Stimulated activated CD8-positive, alpha-beta memory T cell treated with anti-CD3 and anti-CD28 coated beads, Interleukin-4, amount 100 ng/mL, for 4 hours (primary cell): ENCODE measurements at places on chromosomes 2 and 18.

GRCh38 chr2:513981-514706 lies 163.1 kb downstream of the TMEM18 start:
- no peak for DNase-seq

- DNase-seq, result no peak
These were observed 57.0 kb upstream of the KCNG2 start for GRCh38 chr18:79740521-79741361.

DNA sequence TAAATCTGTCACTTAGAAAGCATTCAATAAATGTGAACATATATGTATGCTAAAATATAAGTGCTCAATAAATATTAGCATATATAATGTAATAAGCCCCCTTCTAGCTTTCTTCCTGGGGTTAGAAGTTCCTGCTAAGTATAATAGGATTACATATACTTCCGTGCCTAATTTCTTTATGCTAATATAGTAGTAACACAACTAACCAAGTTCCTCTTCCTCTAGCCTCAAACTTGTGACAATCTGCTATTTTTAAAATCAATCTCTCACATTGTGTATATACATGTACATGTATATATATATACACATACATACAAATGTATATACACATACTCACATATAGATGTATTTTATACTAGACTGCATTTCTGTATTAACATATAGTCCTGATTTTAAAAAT lies 32.2 kb downstream of the TLK1 start:
- no peak for DNase-seq

DNA sequence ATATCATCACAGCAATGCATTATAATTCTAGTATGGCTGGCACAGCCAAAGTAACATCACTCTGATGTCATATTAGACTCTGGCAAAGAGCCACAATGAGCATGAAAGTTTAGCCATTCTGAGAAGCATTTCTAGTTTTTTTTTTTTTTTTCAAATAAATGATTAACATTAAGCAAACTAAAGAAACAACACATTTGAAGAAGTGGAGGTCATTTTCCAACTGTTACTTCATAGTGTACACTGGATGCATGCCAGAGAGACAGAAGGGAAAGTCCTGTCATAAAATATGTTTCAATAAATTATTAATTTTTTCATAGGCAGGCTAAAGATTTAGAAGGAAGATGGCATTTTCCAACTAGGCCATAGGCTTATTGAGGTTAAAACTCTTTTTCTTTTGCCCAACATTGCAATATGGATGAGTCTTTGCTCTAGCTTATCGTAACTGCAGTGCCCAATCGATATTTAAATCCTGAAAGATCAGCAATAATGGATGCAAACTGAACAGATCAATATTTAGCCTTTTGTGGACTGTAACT lies 1630.4 kb upstream of the ACVR2A start:
- DNase-seq, result no peak

DNA sequence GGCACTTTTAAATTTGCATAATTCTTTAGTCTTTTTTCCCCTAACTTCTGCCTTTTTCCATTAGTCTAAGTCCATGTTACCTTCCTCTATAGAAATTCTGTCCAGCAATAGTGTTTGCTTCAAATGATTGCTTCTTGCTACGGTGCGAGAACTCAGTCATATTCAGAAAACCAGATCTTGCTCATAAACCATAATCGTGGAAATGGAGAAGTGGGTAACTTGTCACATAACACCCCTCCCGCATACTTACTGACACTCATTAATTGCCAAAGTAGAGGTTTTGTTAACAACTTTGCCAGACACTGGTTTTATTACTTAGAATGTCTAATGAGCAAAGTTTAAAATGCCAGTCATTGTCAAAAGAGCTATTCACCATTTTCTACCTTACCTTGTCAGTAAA lies 94.3 kb upstream of the TWSG1 start:
- DNase-seq, result no peak

- DNase-seq, result no peak
These were observed 940.3 kb upstream of the CRIM1 start for GRCh38 chr2:35415282-35415681.

DNA sequence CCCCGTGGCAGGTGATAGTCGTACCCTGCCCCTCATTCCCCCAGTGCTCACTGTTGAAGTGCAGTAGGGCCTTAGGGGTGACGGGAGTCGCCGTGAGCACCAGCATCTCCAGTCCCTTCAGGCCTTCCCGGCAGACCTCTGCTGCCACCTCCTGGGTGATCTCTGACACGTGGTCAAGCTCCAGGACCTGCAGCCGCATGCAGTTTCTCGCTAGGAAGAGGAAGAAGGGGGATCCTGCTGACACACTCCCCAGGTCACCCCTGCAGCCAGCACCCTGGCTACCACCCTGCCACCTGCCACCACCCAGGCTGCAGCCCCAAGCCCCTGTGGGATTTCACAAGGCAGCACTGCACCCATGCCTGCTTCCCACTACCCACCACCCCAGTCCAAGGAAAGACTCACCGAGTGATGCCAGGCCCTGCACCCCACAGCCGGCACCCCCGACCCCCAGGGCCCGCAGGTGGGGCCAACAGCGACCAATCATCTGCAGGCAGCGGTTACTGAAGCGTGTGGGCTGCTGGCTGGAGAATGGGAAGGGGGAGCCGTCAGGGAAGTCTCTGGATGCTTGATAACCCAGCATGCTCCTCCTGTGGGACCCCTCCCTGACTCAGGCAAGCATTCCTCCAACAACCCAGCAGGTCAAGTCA lies 23.8 kb downstream of the FBXO41 start:
- no peak for DNase-seq
